ENCODE measurements at places on chromosomes 3 and 15.
A peak's percentile ranks its signal among the peaks of the same experiment; 100 is the strongest.

DNA sequence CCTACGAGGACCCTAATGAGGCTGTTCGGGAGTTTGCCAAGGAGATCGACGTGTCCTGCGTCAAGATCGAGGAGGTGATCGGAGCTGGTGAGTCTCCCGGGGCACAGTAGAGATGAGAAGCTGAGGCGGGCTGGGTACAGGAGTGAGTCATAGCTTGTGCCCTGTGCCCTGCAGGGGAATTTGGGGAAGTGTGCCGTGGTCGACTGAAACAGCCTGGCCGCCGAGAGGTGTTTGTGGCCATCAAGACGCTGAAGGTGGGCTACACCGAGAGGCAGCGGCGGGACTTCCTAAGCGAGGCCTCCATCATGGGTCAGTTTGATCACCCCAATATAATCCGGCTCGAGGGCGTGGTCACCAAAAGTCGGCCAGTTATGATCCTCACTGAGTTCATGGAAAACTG lies 17.9 kb downstream of the EPHB3 start:
- DNase-seq = no peak

- peak; percentile 61 for DNase-seq
These were observed 87.9 kb downstream of the CHST2 start for GRCh38 chr3:143207338-143207961.

- no peak for DNase-seq
These were observed 22.2 kb upstream of the CDAN1 start for GRCh38 chr15:42759093-42759492.

DNA sequence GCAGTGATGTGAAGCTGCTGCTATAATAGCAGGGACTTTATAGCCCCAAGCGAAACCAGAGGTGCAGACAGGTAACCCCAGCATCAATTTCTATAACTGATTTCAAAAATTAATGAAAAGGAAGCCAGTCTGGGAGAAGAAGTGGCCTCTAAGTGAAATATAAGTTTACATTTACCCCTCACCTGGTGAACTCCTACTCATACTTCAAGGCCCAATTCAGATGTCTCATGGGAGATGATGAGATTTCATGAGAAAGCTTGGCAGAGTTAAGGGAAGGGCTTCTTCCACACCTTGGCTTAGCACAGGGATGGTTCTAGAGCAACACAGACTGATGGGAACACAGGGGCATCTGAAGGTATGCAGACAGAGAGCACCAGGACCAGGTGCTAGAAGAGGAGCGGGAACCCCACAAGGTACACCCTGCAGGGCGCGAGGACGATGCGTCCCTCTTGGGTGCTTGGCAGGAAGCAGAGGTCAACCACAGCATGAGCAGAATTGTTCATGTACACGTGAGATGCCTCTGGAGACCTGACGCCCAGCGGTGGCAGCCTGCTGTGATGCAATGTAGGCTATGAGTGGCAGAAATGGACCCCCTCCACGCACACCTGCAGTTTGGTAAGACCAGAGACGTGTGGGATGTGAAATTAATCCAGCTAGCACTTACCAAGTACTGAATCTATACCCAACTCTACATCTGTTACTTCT lies 102.9 kb downstream of the SRGAP3 start:
- no peak for DNase-seq

GRCh38 chr15:64144192-64144564 lies 7.4 kb upstream of the SNX22 start:
- no peak for DNase-seq

DNA sequence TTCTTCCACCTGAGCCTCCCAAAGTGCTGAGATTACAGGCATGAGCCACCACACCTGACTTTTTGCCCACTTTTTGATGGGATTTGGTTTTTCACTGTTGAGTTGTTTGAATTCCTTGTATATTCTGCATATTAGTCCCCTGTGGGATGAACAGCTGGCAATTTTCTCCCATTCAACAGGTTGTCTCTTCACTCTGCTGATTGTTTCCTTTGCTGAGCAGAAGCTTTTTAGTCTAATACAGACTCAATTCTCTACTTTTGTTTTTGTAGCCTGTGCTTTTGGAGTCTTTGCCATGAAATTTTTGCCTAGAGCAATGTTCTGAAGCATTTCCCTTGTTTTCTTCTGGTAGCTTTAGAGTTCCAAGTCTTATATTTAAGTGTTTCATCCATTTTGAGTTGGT lies 62.7 kb upstream of the MFGE8 start:
- DNase-seq = no peak

- no peak for DNase-seq
These were observed 40.3 kb downstream of the WDR76 start for GRCh38 chr15:43867096-43867495.

- peak; percentile 17 for DNase-seq
These were observed 85.3 kb downstream of the HHLA2 start for GRCh38 chr3:108381529-108382140.

DNA sequence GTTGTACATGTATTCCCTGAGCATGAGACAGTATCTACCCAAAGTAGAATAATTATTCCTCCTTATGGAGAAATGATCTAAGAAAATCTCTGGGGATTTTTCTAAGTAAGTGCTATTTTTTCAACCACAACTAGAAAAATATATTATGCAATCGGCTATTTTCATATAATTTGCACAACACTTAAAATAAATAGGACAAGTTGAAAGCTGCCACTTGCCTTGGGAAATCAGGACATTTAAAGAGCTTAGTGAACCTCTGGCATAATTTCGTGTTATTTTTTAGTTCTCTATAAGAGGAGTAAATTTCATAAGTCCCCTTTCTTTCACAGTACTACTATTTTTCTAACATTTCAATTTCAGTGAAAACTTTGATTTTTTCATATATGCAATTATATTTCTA lies 672.1 kb downstream of the OTOL1 start:
- DNase-seq = no peak

DNA sequence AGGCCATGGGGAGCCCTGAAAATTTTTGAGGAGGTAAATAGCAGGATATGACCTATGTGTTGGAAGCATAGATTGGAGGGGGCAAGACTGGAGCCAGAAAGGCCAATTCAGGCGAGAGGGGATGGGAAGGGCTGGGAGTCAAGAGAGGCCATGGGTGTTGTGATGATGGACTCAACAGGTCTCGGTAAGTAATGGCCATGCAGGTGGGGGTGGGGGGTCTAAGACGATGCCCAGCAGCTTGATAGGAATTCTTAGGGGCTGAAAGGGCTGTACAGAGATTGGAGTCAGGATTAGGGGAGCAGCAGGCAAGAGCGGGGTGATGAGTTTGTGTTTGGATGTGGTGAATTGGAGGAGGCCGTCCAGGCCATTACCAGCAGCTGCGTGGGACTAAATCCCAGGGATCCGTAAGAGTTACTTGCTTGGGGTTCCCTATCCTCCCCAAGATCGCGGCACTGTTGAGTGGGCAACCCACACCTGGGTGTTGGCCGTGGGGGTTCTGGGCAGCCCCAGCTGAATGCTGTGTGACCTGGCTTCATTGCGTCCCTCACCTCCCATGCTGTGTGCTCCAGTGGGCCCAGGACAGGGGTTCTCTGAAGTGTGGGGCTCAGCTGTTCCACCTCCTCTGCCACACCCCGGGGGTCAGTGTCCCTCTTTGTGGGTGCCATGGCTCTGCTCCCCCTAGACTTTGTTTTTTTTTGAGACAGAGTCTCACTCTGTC lies 41.8 kb upstream of the CHRNB4 start:
- DNase-seq = no peak

DNA sequence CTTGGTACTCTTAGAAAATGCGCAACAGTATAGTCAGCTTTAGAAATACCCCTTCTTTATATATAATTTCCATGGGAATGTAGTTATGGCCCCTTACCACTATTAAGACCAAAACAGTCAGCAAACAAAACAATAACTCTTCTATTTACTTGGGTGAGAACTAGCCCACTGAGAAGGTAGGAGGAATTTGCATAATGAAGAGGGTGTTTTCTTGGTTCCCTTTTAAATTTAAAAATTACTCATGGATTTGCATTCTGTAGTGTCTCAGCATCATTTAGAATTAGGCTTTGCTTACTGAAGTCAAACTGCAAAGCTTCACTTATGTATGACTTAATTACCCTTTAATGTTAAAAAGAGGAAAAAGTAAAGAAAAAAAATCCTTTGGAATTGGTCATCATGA lies 350.8 kb downstream of the PTPRG start:
- DNase-seq = no peak

GRCh38 chr3:84140631-84141030 lies 818.2 kb upstream of the CADM2 start:
- DNase-seq = no peak

GRCh38 chr3:115071601-115072000 lies 75.5 kb downstream of the ZBTB20 start:
- peak; percentile 61 for DNase-seq

- DNase-seq = no peak
These were observed 302.1 kb upstream of the SGO1 start for GRCh38 chr3:20488151-20488550.

DNA sequence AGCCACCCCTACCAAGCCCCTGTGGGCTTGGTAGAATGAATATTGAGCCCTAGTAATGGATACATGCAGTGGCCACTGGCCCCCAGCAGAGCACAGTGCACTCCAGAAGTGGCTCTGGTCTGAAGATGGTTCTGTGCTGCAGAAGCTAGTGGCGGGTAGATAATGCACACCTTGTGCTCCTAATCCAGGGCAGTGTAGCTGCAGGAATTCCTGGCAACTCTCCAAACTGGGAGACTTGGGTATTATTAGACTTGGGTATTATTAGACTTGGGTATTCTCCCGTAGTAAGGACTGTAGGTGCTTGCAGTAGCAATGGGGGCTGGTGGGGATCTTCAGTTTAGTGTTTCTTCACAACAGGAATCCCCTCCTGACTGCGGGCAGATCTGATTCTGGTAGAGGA lies 34.7 kb downstream of the NUSAP1 start:
- no peak for DNase-seq

GRCh38 chr15:65211482-65211982 lies 259 bp upstream of the CILP start:
- peak; percentile 22 for DNase-seq

- peak; percentile 48 for DNase-seq
These were observed 76.0 kb upstream of the SLC25A26 start for GRCh38 chr3:66144568-66145407.

DNA sequence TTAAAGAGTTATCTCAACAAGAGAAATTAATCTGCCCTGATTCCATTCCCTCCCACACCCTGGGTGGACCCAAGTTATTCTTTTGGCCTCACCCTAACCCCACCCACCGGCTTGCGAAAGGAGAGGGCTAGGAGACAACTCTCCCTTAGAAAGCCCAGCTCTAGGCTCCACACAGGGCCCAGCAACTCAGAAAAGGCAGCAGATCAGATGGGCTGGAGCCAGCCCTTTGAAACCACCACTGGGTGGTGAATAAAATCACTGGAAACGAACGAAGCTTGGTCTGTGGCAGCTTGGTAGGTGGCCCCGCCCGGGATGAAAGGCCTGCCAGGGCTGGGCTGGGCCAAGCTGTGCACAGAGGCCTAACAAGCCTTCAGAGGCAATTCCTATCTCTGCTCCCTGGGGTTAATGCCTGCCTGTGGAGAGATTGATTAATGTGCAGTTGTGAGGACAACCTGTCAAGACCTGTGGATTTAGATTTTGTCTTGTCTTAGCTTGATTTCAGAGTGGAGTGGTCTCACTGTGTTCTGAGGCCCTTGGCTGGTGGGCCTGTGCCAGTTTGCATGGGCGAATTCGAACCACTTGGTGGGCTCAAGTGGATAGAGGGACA lies 38.8 kb downstream of the BHLHE40 start:
- DNase-seq = peak; percentile 95

- DNase-seq = no peak
These were observed 278.7 kb upstream of the KCNMB2 start for GRCh38 chr3:178257491-178257890.

DNA sequence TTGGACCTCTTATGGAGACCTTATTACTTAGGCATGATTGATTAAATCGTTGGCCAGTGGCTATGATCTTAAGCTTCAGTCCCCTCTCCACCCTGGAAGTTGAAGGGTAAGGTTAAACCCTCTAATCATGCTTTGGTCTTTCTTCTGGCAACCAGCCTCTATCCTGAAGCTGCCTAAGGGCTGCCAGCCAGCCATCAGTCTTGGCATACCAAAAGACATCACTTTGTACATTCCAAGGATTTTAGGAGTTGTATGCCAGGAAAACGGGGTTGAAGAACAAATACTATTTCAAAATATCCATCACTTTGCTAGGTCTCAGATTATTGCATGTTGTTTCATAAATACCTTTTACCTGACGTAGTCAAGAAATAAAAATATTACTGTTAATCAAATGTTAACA lies 28.9 kb downstream of the UBE2E2 start:
- peak; percentile 60 for DNase-seq

- DNase-seq = no peak
These were observed 797 bp downstream of the MAP3K13 start for GRCh38 chr3:185363662-185364203.

GRCh38 chr3:30626443-30627180 lies 20.2 kb downstream of the TGFBR2 start:
- DNase-seq = peak; percentile 85

DNA sequence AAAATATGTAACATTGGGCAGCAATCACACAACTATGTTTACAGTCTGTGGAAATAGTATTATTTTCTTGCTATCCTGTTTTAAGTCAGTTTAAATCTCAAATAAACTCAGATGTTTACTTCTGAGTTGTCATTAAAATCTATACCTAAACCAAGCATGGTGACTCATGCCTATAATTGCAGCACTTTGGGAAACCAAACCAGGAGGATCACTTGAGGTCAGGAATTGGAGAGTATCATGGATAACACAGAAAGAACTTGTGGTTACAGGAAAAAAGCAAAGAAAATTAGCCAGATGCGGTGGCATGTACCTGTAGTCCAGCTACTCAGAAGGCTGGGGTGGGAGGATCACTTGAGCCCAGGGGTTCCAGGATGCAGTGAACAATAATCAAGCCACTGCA lies 631.6 kb upstream of the EPHA6 start:
- DNase-seq = no peak

GRCh38 chr15:45095661-45096060 lies 18.3 kb downstream of the DUOX2 start:
- no peak for DNase-seq

DNA sequence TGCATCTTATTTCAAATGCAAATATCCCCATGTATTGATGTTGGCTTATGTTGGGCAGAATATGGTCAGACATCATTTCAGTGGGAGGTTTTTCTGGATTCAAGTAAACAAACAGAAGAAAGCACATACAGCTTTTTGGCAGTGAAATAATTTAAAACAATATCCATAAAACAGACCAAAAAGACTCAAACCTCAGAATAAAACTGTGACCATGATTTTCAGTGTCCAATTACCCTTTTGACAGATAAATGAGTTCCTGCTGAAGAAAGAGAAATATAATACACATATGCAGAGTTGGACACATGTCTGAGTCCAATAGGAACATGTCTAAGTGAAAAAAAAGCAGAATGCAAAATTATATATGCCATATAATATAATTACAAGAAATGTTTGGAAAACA lies 39.1 kb downstream of the PXK start:
- no peak for DNase-seq

Measured in fibroblast of the aortic adventitia (primary cell).